Ovary (tissue), 10 donors: ENCODE measurements at places on chromosomes 5 and 9. TPM values are rescaled to one million over a fixed set of nuclear protein-coding genes. Genes with fewer than 3 reads are reported as not detected.

The SURF6 gene
- 12.7 TPM for polyA plus RNA-seq

The CDH9 gene
- polyA plus RNA-seq, result not detected

DNA sequence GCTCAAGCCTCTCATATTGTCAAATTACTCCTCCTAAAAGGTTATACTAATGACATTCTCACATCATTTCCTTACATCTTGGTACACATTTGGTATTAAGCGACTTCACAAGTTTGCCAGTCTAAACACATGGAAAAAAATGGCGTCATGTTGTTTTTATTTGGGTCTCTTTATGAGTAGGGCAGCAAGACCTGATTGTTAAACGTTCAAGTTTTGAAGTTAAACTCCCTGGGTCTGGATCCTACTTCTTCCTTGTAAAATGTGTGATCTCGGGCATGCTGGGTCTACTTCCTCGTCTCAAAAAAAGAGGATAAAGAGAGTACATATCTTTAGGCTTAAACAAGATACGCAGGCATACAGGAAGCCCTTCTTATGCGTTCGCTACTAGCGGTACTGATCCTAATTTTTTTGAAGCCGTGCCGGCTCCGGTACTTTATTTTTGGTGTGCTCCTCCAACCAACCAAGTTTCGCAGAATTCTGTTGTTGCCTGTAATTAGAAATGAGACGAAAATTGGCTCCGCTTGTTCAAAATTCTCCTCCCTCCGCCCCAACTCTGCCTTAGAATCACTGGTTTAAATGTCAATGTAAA is 596 bp upstream of the CDC37L1 start:
- peak; percentile 35 for DNase-seq

The IL9 gene
- not detected for polyA plus RNA-seq

- no peak for DNase-seq
These were observed 64.5 kb upstream of the GNA14 start for GRCh38 chr9:77712533-77713130.

GRCh38 chr5:66661149-66661548 is 65.0 kb downstream of the MAST4 start:
- peak; percentile 53 for DNase-seq

DNA sequence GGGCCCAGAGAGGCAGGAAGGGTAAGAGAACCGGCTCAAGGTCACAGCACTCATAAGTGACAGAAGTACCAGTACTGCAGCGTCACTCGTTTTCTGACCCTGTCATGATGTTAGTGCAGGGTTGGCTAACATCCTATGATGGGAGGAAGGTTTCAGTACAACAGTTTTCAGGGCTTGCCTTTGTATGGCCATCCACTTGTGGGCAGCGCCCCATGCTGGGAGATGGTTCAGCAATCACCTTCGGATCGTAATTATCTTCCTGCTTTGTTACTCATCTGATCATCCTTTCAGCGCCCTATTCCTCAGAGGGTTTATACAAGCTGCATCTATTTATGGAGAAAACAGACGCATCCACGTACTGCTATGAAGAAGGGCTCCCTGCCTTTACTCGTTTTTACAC is 2.4 kb downstream of the MAP1B start:
- DNase-seq, result no peak

- DNase-seq, result no peak
These were observed 33.3 kb downstream of the MORN5 start for GRCh38 chr9:122192914-122193525.
